ENCODE measurements at places on chromosomes 7 and 10. TPM values are rescaled to one million over a fixed set of nuclear protein-coding genes. Genes with fewer than 3 reads are reported as not detected.

LIPJ gene
- polyA plus RNA-seq: 0.10 TPM

SPDYE16 gene
- 6.2 TPM for polyA plus RNA-seq

ICA1 gene
- polyA plus RNA-seq: 38.2 TPM

OR2A12 gene
- polyA plus RNA-seq: 0.05 TPM

CRPPA gene
- polyA plus RNA-seq: 6.0 TPM

TSPAN12 gene
- 188 TPM for polyA plus RNA-seq

GRCh38 chr10:69472142-69472541, 20.9 kb downstream of the TSPAN15 start:
- no peak for DNase-seq

- no peak for DNase-seq
These were observed 30.9 kb upstream of the CFAP46 start for GRCh38 chr10:132972986-132973902.

GRCh38 chr7:19118636-19119371, 1.4 kb upstream of the TWIST1 start:
- no peak for DNase-seq

GRCh38 chr10:70461397-70462348, 16.9 kb upstream of the PALD1 start:
- no peak for DNase-seq

DNA sequence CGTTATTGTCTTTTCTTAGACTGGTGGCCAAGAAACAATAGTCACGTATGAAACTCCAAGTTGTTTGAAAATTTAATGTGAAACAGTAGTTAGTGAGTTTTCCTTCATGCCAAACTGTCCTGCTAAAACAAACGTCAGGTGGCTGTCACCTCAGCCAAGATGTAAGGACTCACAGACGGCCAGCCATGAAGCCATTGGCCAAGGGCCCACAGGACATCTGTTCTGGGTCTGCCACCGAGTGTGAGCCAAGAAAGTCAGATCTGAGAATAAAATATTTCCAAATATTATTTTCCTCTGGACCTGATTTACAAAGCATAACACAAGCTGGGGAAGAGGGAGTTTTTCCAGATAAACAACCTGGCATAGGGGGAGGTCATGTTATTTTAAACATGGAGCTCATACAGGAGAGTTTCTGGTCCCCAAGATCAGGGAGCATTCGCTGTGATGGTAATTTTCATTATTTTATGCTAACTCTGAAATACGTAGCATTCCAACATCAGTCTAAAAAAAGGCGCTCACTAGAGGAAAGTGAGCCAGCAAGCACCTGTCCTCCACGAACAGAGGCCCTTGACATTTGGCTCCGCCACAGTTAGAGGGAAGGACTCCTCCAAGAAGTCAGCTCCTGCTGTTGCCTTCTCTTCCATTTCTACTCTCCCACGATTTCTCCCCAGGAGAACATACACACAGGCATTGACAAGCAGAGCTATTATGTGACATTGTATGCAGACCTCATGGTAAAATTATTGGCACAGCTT, 38.9 kb upstream of the LANCL2 start:
- DNase-seq: no peak

DNA sequence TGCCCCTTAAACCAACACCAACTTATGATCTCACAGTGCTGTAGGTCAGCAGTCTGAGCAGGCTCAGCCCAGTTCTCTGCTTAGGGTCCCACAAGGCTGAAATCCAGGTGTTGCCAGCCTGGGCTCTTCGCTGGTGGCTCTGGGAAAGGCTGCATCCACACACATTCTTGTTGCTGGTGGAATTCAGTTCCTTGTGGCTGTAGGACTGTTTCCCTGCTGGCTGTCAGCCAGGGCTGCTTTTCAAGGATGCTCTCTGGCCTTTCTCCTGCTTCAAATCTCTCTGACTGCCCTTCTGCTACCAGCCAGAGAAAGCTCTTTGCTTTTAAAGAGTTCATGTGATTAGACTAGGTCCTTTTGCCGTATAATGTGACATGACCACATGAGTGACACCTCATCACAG, 15.3 kb downstream of the POLL start:
- DNase-seq: no peak

Data from left kidney (tissue), 8 donors.